ENCODE measurements at places on chromosomes 12 and 14.
A peak's percentile ranks its signal among the peaks of the same experiment; 100 is the strongest.

- DNase-seq = no peak
These were observed 831.0 kb downstream of the C12orf50 start for GRCh38 chr12:87198181-87198580.

GRCh38 chr12:106042037-106042436 is 96.7 kb downstream of the NUAK1 start:
- DNase-seq = no peak

DNA sequence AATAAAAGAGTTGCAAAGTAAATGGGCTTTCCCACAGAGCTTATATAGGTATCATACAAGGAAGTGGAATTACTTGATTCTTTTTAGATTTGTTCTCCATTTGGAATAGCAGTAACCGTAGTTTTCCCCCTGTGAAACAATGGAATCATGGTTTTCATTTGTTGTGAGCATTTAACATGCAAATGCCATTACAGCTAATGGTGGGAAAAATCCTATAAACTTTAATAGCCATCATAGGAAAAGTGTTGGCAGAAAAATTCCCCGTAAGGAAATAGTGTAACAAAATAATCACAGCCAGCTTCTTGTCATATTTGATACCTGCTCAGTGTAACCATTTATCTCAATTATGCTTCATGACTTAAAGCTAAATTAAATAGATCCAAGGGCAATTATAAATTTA is 95.3 kb downstream of the TPH2 start:
- DNase-seq = no peak

- peak; percentile 59 for DNase-seq
These were observed 1.1 kb upstream of the HOXC4 start for GRCh38 chr12:54052438-54053002.

GRCh38 chr12:71799106-71799505 is 40.5 kb upstream of the TBC1D15 start:
- no peak for DNase-seq

Measured in activated CD8-positive, alpha-beta memory T cell treated with anti-CD3 and anti-CD28 coated beads for 24 hours (primary cell).